ENCODE measurements at places on chromosomes 11 and 22.

GRCh38 chr11:78039919-78040671 lies 17.0 kb upstream of the KCTD14 start:
- DNase-seq, result no peak

DNA sequence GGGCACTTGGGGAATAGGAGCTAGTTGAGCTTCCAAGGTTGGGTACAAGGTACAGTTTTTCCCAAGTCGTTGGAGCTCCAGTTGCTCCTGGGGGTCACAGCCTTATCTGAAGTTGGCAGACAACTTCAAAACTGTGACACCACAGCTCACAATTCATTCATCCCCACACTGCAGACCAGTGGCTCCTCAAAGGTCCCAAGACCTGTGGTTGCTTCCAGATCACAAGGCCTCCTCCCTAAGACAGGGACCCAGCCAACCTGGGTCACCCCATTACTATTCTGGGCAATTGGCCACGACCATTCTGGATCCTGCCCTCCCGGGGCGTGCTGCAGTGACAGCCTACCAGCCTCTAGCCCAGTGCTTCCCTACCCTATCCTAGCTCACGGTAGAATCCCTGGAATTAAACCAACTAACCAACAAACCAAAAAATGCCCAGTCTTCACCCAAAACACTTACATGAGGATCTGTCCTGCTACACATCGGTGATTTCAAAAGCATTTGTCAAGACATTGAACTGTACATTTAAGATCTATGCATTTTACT lies 862 bp upstream of the PDXP start:
- DNase-seq, result no peak

DNA sequence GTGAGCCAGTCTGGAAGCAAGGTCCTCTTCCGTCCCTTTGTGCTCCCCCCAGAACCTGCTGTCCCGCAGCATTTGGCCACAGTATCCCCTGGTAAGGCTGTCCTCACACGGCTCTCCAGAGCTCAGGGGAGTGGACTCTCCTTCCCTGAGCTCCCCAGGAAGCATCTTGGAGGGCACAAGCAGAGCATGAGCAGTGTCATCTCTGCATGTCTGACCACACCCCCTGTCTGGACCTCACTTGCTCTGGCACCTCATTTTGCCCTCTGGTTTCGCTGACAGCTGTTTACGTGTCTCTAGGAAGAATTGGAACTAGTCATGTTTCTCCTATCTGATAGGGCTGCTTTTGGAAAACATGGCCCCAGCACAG lies 15.5 kb downstream of the DCPS start:
- DNase-seq, result no peak

DNA sequence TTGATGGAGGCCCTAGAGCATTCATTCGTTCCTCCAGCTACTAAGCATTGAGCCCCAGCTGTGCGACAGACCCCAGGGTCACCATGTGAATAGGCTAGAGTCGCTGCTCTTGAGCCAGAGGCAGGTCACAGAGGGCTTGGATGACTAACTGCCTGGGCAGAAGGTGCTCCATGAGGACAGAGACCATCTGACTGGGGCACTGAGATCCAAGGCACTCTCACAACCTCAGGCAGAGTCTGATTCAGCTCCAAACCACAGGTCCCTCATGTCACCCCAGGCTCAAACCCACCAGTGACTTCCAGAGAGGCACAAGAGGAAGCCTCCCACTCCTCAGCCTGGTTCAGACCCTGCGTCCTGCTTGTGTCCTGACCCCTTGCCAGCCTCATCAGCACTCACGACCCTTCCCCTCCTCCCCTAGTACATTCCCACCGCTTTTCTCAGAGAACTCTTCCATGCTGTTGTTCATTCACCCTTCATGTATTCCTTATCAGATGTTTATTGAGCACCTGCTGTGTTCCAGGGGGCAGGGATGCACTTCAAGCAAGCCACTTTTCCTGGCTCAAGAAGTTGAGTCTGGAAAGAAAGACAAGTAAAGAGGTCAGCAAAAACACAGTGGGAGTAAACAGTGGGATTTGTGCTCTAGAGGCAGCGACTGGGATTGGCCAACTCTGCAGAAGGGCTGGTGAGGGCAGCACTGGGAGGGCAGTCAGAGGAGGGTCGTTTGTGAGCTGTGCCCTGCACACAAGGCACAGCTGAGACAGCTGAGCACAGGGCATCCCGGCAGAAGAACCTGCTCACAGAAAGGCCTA lies 9.3 kb downstream of the OAF start:
- no peak for DNase-seq

DNA sequence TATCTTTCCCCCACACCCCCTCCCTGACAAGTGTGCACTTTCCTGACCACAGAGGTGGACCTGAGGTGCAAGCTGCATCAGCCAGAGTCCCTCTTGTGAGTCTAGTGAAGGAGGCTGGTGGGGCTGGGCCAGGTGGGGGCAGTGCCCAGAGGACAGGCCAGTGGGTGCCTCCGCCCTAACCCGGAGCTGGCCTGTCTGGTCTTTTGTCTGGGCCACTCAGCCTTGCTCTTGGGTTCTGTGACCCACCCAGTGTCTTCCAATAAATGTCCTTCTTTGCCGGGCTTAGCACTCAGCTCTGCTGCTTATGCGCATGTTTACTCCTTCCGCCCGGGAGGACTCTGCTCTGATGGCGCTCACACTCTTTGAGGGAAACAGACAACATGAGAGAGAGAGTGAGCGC lies 526.2 kb downstream of the TBC1D22A start:
- DNase-seq, result no peak

- DNase-seq, result no peak
Observed at GRCh38 chr11:118111019-118111743, 24.4 kb upstream of the SMIM35 start.

- no peak for DNase-seq
Observed at GRCh38 chr11:86810288-86810687, 9.9 kb downstream of the PRSS23 start.

DNA sequence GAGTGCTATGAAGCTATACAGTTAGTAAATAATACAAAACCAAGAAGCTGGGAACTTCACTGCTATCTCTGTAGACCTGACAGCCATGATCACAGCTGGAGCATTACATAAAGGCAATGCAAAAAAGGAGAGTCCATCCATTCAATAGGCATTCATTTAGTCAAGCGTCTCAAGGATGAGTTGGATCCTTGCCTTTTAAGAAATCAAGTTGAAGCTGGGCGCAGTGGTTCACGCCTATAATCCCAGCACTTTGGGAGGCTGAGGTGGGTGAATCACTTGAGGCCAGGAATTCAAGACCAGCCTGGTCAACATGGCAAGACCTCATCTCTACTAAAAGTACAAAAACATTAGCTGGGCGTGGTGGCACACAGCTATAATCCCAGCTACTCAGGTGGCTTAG lies 48.1 kb upstream of the ALKBH3 start:
- DNase-seq, result no peak

- no peak for DNase-seq
Observed at GRCh38 chr22:21697021-21697771, 31.4 kb downstream of the PPIL2 start.

DNA sequence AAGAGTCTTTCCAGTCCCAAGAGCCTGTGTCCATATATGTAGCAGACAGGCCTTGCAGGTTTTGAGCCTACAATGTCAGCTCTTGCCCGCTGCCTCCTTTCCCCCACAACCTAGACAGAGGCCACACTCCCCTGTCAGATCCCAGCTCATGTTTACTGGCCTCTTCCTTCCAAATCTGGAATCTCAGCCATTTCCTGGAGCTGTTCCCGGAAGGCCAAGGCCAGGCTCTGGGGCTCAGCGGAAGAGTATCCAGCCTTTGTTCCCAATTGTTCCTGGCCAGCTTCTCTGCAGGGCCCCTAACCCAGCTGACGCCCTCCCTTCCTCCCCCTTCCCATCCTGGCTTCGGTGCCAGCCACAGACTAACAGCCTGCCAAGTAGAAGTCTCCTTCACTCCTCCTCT lies 1.0 kb upstream of the ROBO4 start:
- no peak for DNase-seq

- DNase-seq, result no peak
Observed at GRCh38 chr11:47981667-47982404, 1.5 kb downstream of the PTPRJ start.

- no peak for DNase-seq
Observed at GRCh38 chr11:870127-870413, 27.4 kb downstream of the TSPAN4 start.

- DNase-seq, result no peak
Observed at GRCh38 chr11:106464728-106465127, 387.3 kb downstream of the AASDHPPT start.

DNA sequence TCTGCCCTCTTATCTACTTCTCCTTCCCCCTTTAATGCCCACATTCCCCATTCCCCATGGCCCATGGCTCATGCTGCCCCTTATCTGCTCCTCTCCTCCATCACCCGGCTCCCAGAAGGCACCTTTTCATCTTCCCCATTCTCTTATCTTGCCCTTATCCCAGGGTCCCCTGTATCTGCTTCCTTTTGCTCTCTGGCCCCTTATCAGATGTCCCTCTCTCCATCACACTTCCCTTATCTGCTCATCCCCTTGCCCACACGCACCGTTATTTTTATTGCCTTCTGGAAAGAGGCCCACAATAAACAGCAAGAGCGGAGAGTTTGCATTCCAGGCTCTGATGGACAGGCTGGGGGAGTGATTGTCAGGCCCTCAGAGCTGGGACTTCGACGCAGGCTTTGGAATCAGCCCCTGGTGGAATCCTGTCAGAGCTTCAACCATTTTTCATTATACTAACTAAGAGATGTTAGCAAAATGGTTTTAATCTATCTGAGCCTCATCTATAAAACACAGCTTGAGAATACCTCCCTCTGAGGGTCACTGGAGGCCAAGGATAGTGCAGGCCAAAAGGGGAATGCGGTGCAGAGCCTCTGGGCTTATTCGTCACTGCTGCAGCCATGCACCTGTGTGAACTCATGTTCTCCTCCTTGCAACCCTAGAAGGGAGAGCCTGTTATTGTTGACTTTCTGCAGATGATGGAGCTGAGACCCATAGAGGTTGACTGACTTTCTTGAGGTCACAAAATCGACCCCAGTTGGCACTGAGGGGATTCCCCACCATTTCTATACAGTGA lies 37.0 kb upstream of the LRRC55 start:
- DNase-seq, result no peak

DNA sequence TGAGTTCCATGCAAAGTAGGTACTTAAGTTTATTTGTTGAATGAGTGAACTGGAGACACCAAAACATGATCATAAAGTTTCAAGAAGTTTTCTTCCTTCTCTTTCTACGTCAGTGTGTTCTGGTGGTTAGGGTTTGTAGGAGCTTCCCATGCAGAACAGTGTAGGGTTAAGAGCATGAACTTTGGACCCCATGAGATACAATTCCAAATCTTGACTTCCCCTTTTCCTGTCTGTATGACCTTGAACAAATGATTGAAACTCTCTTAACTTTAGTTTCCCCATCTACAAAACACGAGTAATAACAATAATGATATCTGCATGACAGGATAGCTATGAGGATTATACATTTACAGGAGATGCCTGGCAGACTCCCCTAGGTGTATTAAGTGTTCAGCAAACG lies 41.0 kb upstream of the TENM4 start:
- no peak for DNase-seq

- DNase-seq, result no peak
Observed at GRCh38 chr22:45579306-45579705, 76.6 kb downstream of the FBLN1 start.

- DNase-seq, result no peak
Observed at GRCh38 chr11:6755303-6755952, 16.3 kb downstream of the OR2AG2 start.

- no peak for DNase-seq
Observed at GRCh38 chr11:75430714-75431532, 2.1 kb downstream of the KLHL35 start.

DNA sequence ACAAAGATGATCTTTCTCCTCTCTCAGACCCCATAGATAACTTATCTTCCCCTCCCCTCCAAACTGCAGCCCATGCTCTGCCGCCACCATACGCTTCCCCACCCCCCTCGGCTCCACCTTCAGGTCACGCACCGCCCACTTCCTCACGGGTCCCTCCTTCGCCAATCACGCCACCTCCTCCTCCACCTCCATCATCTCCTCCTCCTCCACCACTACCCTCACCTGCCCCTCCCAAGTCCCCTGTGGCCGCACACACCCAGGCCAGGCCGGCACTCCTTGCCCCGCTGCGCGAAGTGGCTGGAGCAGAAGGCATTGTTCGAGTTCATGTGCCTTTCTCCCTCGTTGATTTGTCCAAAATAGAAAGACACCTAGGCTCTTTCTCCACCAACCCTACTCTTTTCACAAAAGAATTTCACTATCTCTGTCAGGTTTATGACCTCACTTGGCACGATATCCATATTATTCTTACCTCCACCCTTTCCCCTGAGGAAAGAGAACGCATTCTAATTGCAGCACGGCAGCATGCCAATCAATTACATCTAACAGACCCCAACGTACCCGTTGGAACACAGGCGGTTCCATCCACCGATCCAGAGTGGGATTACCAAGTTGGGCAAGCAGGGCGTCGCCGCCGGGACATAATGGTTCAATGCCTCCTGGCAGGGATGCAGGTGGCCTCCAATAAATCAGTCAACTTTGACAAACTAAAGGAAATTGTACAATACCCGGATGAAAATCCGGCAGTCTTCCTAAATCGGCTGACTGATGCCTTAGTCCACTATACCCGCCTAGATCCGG lies 12.3 kb upstream of the OR56A3 start:
- DNase-seq, result no peak

DNA sequence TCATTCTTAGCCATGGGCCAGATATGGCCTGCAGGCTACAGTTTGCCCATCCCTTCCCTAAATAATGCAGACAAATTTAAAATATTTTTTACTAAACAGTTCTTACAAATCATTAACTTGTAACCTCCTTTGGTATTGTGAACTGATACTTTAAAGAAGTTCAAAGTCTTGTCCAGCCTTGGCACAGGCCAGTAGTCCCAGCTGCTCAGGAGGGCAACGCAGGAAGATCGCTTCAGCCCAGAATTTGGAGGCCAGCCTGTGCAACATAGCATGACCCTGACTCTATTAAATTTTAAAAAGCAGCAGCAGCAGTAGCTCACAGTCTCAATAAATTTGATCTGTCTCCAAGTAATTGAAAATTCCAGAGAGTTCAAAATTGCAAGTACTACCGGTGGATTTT lies 83.7 kb upstream of the ARHGAP32 start:
- DNase-seq, result no peak

DNA sequence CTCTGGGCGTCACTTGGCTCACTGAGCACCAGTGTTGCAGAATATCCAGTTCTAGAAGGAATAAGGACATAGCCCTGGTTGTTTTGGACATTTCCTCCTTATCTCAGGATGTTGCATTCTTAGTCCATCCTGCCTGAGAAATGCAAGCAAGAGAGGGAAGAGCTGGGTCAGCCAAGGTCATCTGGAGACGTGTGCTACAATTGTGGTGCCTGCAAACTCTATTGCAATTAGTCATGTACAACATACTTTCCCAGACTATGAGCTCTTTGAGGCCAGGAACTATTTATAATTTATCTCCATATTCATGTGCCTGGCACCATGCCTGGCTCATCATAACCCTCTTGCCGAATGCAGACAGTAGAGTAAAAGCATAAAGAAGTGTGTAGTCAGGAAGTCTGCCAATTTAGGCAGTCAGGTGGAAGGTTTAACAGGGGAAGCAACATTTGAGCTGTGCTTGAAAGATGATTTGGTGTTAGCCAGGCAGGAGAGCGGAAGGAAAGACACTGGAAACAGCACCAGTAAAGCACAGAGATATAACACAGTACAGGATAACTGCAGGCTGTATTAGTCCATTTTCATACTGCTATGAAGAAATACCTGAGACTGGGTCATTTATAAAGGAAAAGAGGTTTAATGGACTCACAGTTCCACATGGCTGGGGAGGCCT lies 129.4 kb upstream of the PAX6 start:
- no peak for DNase-seq

- DNase-seq, result no peak
Observed at GRCh38 chr22:30235687-30236170, 10.8 kb downstream of the LIF start.

Data from thymus (tissue), 14 donors.